Occipital lobe (tissue), 3 donors: ENCODE measurements at places on chromosomes 1 and 21.

GRCh38 chr1:5681654-5682053 lies 310.6 kb downstream of the NPHP4 start:
- DNase-seq: peak; percentile 16

DNA sequence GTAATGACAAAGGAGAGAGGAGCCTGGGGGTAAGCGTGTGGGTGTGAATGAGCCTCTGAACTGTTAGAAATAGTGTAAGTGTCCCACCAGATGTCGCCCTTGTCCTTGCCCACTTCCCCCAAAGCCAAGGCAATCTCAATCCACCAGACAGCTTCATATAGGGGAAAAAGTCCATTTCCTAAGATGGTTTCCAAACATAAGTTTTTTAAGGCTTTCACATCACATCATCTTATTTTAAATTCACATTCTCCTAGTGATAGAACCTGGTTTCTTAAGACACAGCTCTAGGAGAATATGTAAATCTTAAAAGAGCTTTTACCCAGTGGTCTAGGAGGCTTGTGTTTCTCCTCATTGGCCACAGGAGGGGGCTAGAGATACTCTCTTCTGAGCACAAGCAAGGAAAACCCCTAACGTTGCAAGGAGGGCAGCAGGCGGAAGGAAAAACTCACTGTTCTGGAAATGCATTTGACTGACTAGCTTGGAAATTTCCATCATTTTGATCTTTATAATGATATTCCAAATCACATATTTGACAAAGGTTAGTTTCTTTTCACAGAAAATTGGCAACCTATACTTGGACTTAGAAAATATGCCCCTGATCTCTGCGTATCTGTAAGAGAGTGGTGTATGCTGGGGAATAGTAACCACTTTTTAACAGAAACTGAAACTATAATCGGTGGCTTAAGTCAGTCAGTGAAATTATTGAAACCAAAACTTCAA lies 51.9 kb upstream of the LPAR3 start:
- peak; percentile 31 for DNase-seq

GRCh38 chr1:203172184-203173010 lies 3.2 kb downstream of the MYBPH start:
- no peak for DNase-seq

DNA sequence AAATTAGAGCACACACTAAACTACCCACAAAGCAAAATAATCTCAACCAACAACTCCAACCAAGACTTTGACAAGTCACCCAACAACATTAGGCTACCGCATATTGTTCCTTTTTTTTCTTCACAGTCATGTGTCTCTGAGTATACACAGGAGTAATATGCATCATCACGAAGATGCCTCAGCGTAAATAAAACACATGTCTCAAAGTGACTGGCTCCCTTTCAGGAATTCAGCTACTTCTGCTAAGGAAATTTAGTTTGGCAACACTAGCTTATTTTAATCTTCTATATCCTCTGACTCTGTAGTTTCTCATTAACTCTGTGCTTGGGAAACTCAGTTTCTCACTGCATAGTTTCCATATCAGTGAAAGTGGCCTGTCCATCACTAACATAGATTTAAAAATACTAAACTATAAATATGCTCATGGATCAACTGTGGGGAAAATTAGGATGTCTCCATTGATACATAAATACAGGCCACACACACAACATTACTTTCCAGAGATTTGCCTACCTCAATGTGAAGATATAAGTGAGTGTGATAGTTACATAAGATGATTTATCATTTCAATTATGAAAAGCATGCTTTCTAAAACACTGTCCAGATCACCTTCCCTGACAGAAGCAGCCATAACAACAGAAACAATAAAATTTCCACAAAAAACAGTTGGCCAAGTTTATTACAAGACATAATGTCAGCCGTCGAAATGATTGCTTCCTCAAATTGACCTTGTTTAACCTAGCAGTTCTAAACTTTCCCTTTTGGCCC lies 113.2 kb downstream of the PTGER3 start:
- no peak for DNase-seq

DNA sequence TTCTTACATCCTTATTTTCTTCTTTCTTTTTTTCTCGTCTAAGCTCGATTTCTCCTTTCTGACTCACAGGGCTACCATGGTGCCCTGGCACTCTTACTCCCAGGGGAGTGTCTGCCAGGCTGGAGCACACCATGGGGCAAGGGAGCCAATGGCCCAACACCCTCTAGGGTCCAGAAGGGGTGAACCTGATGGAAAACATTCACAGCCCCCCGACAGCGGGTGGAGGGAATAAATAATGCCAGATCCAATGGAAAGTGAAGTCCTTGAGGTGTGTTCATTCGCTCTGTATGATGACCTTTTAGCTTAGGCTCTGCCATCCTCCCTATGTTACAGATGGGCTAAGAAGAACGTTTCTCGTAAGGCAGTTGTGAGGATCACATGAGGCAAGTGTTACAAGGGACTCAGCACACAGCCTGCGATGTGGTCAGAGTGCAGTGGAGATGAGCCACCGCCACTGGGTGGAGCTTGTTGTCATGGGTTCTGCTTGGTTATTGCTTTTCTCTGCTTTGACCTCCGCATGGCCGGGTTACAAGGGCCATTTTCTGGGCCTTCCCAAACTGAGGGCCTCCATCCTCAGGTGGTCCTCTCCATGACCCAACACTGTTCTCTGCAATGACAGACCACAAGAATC lies 3.5 kb upstream of the FCMR start:
- DNase-seq: no peak

DNA sequence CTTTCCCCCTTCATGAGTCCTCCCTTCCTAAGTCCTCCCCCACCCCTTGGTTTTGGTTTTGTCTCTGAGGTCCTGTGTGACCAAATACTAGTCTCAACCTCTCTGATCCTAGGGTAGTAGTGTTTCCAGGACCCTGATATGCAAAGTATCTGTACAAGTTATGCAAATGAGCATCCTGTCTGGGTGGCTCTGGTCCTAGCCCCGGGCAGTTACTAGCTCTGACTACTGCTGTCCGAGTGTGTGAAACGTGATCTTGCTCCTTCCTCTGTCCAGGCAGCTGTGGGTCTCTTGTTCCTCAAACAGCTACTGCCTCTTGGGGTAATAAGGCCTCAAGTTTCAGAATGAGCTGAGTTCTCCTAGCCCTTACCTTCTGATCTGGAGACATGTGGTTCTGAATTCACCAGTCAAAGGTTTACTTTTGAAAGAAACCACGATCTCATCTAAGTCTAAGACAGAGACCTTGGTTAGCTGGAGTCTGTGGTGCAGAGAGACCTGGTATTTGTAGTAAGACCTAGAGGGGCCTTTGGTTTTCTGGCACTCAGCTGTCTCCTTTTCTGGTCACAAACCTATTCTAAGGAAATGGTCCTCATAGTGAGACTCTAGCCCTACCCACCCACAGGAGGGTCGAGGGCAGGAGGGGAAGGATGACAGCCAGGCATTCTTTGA lies 31.0 kb upstream of the IL19 start:
- DNase-seq: no peak

DNA sequence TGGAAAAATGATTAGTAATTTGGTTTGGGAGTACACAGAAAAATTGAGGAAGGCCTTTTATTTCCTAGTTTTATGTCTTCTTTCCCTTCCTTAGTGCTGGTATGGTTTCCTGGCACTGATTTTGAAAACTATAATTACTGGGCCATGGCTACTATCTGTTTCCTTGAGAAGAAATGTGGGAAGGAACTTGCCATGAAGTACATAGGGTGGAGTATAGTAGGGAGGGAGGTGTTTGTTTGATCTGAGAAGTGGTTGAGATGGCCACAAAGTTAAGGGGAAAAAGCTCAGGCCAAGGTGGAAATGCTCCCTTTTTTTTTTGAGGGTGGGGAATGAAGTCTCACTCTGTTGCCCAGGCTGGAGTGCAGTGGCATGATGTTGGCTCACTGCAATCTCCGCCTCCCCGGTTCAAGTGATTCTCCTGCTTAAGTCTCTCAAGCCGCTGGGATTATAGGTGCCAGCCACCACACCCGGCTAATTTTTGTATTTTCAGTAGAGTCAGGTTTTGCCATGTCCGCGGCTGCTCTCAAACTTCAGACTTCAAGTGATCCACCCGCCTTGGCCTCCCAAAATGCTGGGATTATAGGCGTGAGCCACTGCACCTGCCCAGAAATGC lies 11.3 kb downstream of the HJV start:
- DNase-seq: no peak

DNA sequence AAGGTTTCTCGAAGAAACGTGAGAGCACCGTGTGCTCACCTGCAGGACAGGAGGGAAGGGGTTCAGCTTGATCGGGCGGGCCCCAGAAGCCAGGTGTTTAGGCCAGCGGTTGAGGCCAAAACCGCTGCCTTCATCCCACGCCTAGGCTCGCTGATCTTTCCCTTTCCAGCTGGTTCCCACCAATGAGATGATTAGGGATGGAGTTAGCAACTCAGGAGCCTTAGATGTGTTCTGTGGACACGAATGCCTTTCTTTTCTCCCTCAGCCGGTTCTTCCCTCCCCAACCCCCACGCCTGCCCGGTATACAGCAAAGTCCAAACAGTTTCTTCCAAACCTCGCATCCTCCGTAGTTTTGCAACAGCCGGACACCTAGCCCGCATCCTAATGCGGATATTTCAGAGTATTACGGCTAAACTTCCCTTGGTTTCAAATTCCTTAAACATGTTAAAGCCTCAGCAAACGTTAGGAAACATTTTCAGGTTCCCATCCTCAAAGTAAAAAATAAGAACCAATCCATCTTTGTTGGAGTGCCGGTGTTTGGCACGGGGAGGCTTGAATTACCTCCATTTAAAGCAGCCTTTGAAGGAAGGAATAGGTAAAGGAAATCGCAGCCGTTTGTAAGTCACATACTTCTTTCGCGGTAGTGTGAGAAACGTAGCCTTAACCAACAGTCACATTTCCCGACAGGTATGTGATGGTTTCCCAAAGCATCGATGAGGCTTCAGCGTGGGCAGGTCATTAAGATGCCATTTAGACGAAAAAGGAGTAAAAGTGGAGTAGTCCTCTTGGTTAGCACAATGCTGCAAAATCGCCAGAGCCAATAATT lies 1.1 kb downstream of the LRRC8C start:
- peak; percentile 36 for DNase-seq

DNA sequence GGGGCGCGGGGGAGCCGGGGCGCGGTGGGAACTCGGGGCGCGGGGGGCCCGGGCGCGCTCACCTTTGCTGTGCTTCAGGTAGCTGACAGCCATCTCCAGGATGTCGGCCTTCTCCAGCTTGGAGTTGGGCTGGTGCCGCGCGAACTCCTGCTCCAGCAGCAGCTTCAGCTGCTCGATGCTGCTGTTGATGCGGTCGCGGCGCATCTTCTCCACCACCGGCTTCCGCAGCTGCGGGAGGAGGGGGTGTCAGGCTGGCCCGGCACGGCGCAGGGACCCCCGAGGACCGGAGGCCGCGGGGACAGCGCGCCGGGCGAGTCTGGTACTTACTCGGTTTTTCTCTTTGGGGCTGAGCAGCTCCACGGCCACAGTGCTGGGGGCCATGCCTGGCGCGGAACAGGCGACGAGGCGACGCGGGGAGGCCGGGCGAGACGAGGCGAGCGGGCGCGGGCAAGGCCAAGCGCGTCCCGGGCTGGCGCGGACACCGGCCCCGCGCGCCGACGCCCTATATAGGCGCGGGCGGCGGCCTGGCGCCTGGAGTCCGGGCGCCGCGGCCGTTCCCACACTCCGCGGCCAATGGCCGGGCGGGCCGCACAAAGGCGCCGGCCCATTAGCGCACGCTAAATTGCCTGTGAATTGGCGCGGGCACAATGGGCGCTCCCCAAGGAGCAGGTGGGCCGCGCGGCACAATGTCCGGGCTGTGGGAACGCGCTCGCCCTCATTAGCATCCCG lies at the start of gene HES5:
HES5 (minus strand) TSS at position 480 of the 729 bp plus-strand sequence; CDS start at position 381, 99 bp downstream.
- DNase-seq: no peak

- DNase-seq: no peak
These were observed 12.3 kb downstream of the ADGRB2 start for GRCh38 chr1:31751822-31752241.

GRCh38 chr1:117803318-117803717 lies 126.1 kb downstream of the GDAP2 start:
- no peak for DNase-seq

DNA sequence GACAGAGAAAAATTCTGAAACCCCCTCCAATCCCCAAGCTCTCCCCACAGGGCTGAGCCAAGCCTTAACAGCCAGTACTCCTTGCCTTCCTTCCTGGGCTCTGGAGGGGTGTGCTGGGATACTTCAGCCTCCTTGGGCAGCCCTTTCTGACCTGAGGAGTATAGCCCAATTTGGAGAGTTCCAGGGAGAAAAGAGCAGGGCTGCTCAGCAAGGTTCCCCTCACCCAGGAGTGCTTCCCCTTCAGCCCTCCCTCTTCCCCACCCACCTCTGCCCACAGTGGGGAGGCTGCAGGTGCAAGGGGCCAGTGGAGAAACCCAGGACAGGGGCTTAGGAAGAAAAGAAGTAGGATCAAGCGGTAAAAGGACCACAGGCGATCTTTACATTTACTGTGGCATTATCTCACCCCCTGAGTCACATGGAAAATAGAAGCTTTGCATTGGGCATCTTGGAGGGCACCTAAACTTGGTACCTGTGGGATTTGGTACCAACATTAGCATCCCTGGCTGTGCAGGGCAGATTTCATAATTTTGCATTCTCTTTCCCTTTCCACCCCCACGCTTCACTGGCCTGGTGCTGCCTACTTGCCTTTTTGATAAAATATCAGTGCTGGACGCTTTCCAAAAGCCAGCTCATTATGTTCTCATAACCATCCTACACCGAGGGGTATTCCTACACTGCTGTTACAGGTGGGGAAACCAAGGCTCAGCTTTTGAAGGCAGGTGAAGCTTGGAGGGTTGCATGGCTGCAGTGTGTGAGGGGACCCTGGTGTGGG lies 2.8 kb upstream of the ADORA1 start:
- no peak for DNase-seq

- DNase-seq: no peak
These were observed 4.6 kb downstream of the ALX3 start for GRCh38 chr1:110065841-110066240.

GRCh38 chr1:14672005-14672404 lies 73.5 kb downstream of the KAZN start:
- no peak for DNase-seq

GRCh38 chr1:93186667-93187066 lies 6.1 kb downstream of the CCDC18 start:
- no peak for DNase-seq

DNA sequence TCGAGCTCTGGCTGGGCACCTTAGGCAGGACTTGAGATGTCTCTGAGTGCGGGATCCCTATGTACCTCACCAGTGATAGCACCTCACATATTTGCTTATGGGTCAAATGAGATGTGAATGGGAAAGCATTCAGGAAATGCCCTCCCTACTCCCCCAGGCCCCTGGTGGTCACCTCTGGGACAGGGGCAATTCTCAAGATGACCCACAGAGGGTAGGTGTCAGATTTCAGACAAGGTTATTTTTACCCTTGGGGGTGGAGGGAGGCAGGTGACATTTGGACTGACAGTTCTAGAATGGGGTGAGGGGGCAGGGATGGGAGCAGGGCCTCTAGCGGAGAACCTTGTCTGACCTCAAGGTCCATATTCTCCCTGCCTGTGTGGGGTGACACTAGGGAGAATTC lies 27.1 kb downstream of the ACOT11 start:
- DNase-seq: no peak
